Stimulated activated CD8-positive, alpha-beta memory T cell treated with anti-CD3 and anti-CD28 coated beads, Interleukin-7, amount 100 ng/mL, for 4 hours (primary cell): ENCODE measurements at places on chromosomes 1 and 21.

GRCh38 chr1:111195002-111195684 is 5.3 kb downstream of the DENND2D start:
- no peak for DNase-seq

DNA sequence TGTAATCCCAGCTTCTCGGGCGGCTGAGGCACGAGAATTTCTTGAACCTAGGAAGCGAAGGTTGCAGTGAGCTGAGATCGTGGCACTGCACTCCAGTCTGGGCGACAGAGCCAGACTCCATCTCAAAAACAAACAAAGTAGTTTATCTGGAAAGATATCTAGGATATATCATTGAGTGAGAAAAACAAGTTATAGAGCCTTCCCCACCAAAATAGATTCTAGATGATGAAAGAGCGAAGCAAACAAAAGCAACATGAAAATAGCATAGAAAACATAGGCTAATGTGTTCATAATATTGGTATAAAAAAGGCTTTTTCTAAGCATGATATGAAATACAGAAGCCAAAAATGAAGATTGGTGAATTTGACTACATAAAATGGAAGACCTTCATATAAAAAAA is 52.1 kb downstream of the ZFYVE9 start:
- no peak for DNase-seq

DNA sequence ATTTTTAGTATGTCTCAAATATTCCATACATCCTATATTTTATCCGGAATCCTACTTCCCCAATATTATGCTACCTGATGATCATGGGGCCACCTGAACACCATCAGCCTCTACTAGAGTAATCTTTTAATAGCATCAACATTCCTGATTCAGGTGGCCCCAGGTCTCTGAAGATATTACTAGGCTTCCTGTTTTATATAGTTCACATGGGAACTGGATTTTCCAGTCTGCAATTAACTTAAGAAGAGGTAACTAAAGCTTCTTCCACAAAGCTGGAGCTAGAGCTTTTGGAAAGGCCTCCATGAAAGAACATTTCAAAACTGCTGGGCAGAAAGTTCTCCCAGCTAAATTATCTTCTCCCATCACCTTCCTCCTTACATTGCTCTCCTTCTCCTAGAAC is 72.3 kb upstream of the ADAM30 start:
- no peak for DNase-seq

GRCh38 chr1:171984850-171985485 is 143.7 kb downstream of the DNM3 start:
- DNase-seq = no peak
